Left ventricle myocardium inferior (tissue), 1 donor: ENCODE measurements at places on chromosomes 12 and 14. TPM values are rescaled to one million over a fixed set of nuclear protein-coding genes. Genes with fewer than 3 reads are reported as not detected.

The PHETA1 gene
- total RNA-seq: 29.8 TPM

The RILPL2 gene
- total RNA-seq: 2.2 TPM

The SELPLG gene
- total RNA-seq: 3.4 TPM

The AJUBA gene
- total RNA-seq: 7.2 TPM

The CMTM5 gene
- 1.0 TPM for total RNA-seq

The COX6A1 gene
- total RNA-seq: 142 TPM

The CD4 gene
- total RNA-seq: 7.4 TPM
